ENCODE measurements at places on chromosomes 5 and 9.

- DNase-seq, result peak; percentile 77
These were observed 269.4 kb upstream of the MVB12B start for GRCh38 chr9:126057121-126057825.

GRCh38 chr5:143229426-143229895, 174.0 kb downstream of the NR3C1 start:
- no peak for DNase-seq

DNA sequence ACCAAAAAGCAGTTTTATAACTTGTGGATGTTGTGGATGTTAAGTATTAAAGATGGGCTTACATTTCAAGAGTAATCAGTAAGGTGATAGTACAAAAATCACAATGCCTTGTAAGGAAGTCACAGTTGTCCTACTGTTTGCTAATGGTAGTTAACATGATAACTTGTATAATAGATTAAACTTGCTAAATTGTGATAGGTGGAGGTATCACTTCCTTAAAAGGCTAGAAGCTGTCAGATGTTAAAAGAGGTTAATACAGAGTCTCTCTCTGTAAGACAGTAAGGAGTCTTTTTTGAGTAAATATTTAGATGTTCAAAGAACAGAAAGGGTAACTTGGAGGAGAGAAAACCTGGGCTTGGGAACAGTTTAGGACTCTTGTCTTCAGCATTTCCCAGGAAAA, 14.2 kb upstream of the MACIR start:
- no peak for DNase-seq

DNA sequence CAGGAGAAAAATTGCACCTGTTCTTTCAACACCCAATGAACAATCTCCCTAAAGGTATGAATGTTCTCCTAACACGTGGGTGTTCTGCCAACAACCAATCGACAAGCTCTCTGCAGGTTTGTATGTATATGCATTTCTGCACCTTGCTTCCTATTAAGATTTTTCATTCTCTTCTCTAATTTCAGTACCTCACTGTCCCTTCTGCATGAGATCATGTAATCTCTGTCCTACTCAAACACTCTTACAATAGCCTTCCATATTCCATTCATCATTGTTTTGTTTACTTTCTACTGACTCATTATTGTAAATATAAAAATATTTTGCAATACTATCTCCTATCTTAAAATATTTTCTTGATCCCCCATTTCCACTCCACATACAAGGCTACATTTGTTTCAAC, 382.0 kb downstream of the CDH12 start:
- no peak for DNase-seq

- DNase-seq, result no peak
These were observed 10.6 kb downstream of the CDK20 start for GRCh38 chr9:87963770-87964169.

DNA sequence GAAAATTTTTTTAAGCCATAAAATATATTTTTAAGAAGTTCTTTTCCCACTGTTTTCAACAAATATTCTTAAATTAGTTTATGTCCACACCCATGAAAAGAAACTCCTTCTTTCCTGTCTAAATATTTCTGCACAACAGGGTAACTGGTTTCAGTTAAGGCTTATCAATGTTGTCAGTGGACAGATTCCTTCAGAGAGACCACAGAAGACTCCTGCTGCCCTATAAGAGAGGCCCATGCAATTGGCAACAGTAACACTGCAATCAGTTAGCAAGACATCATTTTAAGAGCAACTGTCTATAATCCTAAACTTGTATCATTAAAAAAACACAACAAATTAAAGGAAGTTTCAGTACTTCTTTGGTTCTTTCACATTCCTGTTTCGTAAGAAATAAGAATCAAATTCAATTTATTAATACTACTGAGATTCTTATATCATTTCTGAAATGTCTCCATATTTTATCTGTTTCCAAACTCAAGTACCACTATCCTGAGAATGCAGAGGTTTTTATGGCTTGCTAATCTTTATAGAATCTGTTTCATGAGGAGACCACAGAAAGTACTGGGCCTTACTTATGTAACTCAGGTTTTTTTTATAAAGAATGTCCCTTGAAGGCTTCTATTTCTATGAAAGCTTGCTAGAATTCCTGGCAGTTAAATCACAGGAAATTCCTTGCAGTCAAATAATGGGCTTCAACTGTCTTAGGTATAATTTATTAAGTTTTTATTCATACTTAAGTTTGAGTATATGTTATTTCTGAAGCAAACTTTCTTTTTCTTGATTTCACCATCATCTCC, 240.2 kb downstream of the RFX3 start:
- no peak for DNase-seq

GRCh38 chr9:33446946-33447798, at the start of gene AQP3:
AQP3 (minus strand) TSS chr9:33447593; CDS start chr9:33447530, 63 bp downstream.
- DNase-seq, result peak; percentile 60

DNA sequence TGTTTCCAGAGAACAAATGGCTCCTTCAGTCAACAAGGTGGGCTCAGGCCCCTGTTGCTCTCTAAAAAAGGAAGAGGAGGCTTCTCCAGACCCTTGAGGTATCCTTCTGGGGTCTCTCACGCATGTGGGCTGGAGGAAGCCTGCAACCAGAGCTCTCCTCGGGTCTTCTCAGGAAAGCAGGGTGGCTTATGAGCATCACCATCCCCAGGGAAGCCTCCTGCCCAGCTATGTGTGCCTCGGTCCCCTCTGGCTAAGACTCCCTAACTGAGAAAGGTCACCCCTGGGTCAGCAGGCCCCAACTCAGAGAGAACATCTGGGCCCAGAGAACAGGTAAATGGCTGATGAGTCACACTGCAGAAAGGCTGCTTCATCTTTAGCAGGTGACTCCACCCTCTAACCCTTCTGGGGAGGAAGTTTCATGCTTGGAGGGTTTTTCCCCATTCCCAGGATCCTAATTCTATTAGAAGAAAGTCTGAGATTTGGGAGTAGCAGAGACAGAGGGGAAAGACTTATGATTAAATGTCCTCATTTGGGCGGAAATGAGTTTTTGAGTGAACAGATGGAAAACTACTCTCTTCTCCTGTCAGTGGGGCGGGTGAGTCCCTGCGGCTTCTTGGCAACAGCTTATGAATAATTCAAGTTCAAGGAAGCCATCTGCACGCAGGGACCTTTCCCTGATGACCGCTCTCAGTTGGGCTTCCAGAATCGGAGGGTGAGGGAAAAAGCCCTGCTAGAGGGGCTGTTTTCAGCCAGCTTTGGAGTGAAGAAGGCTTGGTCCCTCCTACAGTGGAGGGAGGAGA, 41.9 kb downstream of the TGFBI start:
- no peak for DNase-seq

GRCh38 chr9:79667817-79668436, 96.2 kb downstream of the TLE4 start:
- peak; percentile 98 for DNase-seq

GRCh38 chr5:102628441-102629175, 126.5 kb upstream of the PAM start:
- no peak for DNase-seq

- peak; percentile 89 for DNase-seq
These were observed 27.9 kb upstream of the BASP1 start for GRCh38 chr5:17189381-17190036.

DNA sequence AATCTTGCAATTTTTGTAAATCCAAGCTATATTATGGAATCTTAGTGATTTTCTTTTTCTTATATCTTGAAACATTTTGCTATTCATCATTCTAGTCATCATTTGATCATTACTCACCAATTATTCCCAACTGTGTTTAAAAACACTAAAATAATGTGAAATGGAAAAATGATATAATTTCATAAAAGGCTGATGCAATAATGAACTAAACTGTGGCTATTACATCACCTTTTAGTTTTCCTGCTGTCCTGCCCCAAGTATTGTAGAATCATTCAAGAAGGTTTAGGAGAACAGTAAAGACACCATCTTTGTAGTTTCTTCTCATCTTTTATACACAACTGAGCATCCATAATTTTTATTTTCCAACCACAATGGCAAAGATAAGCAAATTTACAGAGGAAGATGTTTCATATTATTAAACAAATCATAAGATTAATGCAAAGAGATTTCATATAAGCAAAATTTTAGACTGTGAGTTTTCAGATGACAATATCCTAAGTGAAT, 431.0 kb upstream of the SLC30A5 start:
- no peak for DNase-seq

- DNase-seq, result no peak
These were observed 200.9 kb upstream of the PAPPA start for GRCh38 chr9:115952430-115953292.

GRCh38 chr9:116668970-116669695, 18.0 kb upstream of the TRIM32 start:
- no peak for DNase-seq

- no peak for DNase-seq
These were observed 247.7 kb upstream of the ADRA1B start for GRCh38 chr5:159668556-159668955.

DNA sequence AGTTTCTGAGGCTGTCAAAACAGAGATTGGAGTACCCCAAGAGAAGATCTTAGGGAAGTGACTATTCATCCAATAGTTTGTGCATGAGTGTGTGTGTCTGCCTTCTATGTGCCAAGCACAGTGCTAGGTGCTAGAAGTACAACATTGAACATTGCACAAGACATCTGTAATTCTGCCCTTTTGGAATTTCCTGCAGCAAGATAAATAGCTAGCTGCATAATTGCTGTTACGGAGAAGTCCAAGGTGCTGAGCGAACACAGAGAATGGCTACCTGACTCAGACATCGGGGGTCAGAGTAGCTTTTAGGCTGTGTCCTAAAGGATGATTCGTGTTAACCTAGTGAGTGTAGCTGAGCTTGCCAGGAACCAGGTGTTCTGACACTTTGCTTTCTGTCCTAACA, 44.8 kb downstream of the PAPPA start:
- DNase-seq, result no peak

Measured in NCI-H2081 (cell line).